Lung microvascular endothelial cell (primary cell): ENCODE measurements at places on chromosomes 7 and 10. TPM values are rescaled to one million over a fixed set of nuclear protein-coding genes. Genes with fewer than 3 reads are reported as not detected.

The SEMA3C gene
- 0.20 and 6.1 TPM in 2 replicates for total RNA-seq

The CD36 gene
- total RNA-seq = 157 and 291 TPM in 2 replicates

The IDI2 gene
- total RNA-seq = not detected in 2 replicates

GRCh38 chr7:152392254-152392653 is 43.5 kb downstream of the KMT2C start:
- no peak for DNase-seq

DNA sequence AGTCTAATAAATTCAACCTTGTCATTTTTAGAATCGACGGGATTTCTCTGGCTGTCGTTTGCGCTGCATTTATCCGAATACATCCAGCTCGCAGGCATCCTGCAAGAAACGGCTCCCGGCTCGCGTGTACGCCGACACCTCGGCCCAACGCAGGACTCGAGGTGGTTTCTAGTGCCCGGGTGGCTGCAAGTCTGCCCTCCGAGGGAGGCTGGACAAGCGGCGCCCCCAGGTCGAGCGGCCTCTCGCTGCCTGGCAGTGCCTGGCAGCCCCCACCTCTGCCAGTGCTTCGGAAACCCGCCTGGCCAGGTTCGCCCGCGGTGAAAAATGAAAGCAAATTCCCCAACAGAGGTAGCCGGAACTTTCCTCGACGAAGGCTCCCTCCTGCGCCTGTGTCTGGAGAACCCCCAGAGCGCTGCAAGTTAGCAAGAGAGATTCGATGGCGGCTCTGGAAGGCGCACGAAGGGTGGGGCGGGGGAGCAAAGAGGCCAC is 5.7 kb upstream of the ZNF503 start:
- DNase-seq = no peak

DNA sequence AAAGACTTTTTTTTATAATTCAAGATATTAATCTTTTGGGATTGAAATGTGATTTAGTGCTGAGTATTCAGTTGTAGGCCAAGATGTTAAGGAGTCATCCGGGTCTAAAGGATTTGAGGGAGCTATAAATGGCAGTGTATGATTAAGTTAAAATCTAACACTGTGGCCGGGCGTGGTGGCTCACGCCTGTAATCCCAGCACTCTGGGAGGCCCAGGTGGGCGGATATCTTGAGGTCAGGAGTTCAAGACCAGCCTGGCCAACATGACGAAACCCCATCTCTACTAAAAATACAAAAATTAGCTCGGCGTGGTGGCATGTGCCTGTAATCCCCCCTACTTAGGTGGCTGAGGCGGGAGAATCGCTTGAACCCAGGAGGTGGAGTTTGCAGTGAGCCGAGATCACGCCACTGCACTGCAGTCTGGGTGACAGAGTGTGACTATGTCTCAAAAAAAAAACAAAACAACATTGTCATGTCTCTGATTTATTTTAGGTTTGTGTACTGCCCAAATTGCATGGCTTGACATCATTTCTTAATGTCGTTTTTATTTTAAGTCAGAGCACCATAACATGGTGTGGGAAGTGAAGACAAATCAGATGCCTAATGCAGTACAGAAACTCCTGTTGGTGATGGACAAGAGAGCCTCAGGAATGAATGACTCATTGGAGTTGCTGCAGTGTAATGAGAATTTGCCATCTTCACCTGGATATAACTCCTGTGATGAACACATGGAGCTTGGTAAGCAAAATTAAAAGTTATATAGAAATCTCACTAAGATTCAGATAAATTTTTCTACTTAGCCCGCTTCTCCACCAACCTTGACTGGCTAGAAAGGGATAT is 10.7 kb downstream of the HBP1 start:
- DNase-seq = peak; percentile 40

DNA sequence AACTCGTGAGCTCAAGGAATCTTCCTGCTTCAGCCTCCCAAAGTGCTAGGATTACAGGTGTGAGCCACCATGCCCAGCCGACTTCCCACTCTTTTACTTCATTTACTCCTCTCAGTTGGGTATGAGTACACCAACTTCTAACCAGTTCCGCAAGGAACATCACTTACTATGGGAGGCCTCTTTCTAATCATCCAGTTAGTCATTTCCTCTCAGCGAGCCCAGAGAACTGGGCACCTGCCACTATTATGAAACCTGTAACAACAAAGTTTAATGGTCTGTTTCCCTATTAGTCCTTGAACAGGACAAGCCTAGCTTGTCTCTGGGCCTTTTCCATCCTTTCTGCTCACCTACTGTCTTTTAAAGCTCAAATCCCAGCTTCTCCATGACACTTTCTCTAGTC is 88.8 kb downstream of the DNMBP start:
- DNase-seq = peak; percentile 88

- no peak for DNase-seq
Observed at GRCh38 chr7:53518319-53518718, 482.9 kb downstream of the POM121L12 start.

DNA sequence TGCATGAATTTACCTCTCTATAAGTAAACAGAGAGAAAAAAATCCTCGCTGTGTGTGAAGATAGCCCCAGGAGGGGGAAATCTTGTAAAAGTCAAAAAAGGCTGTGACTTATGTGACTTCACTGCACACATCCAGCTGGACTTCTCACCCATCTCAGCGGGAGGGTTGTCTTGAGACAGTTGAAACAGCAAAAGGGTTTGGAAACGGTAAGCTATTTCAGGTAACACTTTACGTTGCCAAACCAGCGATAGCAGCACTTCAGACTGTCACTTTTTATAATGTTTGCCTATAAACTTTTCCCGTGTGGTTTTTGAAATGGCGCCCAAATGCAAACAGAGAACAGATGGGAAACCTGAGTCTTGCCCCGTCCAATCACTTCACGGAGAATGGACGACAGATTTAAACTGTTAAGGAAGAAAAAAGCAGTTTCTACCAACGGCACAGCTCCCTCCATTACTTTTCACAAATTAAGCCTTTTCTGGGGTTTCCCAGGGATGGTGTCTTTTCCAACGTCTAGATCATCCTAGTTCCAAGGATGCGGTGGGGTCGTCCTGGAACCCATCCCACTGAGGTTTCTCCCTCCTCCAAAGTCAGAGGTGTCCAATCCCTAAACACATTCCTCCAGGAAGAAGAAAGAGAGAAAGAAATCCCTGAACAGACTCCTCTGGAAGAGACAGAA is 25.2 kb downstream of the FGFR2 start:
- no peak for DNase-seq

DNA sequence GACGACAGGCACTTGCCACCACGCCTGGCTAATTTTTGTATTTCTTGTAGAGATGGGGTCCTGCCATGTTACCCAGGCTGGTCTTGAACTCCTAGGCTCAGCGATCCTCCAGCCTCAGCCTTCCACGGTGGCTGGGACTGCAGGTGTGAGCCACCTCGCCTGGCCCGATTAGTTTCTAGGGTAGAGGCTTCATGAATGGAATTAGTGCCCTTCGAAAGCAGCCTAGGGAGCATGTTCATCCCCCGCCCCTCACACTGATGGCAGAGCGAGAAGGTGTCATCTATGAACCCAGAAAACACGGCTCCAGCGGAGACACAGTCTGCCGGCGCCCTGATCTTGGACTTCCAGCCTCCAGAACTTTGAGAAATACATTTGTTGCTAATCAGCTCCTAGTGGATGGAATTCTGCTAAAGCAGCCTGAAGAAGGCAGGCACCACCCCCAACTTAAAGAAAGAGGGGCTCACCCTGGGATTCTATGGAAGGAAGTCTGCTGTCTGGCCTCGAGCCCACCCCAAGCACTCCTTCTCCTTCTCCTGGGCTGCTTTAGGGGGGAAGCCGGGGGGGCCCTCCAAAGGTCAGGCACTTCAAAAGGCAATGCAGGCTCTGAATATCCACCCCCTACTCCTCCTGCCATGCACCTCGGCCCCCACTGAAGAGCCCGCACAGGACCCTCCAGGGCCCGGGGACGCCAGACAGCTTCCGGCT is 10.1 kb downstream of the PDGFA start:
- DNase-seq = no peak
